Activated naive CD4-positive, alpha-beta T cell treated with anti-CD3 and anti-CD28 coated beads, Interleukin-2, amount 10 ng/mL, durations not matched to agents 7 days and 5 days (primary cell): ENCODE measurements at places on chromosomes 5 and 9.
A peak's percentile ranks its signal among the peaks of the same experiment; 100 is the strongest.

GRCh38 chr9:88651682-88652633, 117.0 kb downstream of the NXNL2 start:
- no peak for DNase-seq

GRCh38 chr9:97735070-97735600, 38.0 kb upstream of the XPA start:
- DNase-seq = no peak

GRCh38 chr9:81964218-81965171, 21.2 kb downstream of the SPATA31D3 start:
- no peak for DNase-seq

DNA sequence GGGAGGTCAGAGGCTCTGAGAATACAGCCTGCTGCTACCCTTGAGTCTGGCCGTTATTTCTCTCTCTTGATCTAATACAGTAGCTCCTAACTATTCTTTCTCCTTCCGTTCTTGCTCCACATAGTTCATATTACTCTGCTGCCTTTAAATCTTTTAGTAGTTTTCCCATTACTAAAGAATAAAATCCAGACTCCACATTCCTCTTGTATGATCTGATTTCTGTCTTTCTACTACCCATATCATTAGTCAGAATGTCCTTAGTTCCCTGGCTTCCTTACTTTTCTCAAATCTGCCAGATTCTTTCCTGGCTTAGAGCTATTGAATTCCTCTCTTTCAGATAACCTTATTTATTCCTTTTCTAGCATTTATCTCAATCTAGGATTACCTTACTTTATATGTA, 40.0 kb downstream of the MARCHF6 start:
- no peak for DNase-seq

GRCh38 chr9:79471580-79472543, 99.9 kb upstream of the TLE4 start:
- DNase-seq = peak; percentile 21

GRCh38 chr9:135663451-135663770, 302 bp downstream of the LCN9 start:
- DNase-seq = no peak

GRCh38 chr9:113963696-113964494, 87.8 kb downstream of the ZNF618 start:
- DNase-seq = no peak
